Activated T-cell treated with anti-CD3 and anti-CD28 coated beads for 24 hours (primary cell): ENCODE measurements at places on chromosomes 2 and 18.

GRCh38 chr2:170267071-170267470 lies 89.1 kb downstream of the MYO3B start:
- no peak for DNase-seq

DNA sequence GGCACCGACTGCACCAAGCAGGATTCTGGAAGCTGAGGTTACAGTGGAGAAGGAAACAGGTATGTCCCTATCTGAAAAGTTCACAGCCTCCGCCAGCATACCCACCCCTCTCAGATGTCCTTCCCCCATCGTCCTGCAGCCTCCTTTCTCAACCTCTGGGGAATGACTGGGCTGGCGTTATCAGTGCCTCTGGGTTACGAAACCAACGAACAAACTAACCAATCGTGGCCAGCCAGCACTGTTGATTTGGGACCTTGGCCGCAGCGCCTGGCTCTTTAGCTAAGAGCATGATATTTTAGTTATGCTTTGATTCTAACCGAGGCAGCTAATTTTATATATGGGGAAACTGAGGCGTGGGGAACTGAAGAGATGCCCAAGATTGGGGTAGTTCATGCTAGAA lies 233.0 kb downstream of the TFCP2L1 start:
- no peak for DNase-seq

DNA sequence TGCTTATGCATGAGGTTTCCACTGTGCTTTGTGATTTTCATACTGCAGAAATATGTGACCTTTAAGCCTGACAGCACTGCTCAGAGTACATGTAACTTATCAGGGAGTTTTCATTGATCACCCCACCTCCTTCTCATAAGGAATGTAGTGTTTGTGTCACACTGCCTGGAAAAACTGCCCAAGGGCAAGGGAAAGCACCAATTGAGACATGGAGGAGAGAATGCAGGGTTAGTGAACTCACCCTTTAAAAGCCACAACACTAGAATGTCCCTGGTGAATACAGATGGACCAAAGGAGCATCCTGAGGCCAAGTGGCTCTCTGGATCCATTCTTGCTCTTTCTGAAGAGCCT lies 147.2 kb upstream of the SPATS2L start:
- no peak for DNase-seq

DNA sequence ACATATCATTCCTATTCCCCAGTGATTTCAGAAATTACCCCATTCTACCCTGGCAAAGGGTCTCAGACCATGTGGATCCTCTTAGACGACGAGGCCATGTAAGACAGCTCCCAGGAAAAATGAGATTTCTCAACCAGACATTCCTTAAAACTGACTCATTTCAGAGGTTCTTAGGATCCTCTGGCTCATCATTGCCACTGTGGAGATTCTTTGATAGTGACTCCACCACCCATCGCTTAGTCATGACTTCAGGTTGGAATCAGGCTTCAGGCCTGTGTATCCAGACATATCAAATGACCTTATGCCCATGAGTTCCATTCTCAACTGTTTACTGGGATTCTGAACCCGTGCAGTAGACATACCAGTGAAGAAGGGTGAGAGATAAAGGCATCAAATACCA lies 245.6 kb upstream of the TCF4 start:
- no peak for DNase-seq

DNA sequence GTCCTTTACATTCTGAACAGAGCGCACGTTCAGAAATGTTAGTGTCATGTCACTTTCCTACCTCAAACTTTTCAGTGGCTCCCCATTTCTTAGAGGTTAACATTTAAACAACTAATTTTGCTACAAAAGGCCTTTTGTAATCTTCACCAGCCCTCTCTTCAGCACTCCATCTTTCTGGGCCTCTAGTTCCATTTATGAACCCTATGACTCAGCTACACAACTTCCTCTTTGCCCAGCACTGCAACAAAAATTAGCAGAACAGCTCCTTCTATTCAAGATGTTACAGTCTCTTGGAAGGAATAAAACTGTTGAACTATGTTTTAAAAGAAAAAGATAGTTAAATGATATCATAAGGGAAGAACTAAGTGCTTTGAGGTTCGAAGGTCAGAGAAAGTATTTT lies 139.9 kb downstream of the VWC2L start:
- no peak for DNase-seq

DNA sequence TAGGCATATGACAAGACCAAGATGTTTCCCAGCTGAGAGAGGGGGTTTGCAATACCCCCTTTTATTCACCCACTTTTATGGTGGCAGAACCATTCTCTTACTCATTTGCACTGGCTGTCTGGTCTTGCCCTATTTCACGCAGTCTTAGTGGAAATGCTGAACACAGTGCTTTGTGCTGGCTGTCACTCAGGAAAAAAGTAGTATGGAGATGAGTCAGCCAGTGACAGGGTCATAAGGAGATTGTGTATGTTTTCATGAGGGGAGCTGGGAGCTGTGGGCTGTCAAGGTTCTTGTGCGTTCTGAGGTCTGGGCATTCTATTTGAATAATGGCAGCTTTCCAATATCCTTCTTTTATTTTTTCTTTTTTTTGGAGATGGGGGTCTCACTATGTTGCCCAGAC lies 10.9 kb upstream of the CNRIP1 start:
- DNase-seq = no peak

- no peak for DNase-seq
Measured at GRCh38 chr2:204713211-204713610, 167.9 kb downstream of the PARD3B start.

DNA sequence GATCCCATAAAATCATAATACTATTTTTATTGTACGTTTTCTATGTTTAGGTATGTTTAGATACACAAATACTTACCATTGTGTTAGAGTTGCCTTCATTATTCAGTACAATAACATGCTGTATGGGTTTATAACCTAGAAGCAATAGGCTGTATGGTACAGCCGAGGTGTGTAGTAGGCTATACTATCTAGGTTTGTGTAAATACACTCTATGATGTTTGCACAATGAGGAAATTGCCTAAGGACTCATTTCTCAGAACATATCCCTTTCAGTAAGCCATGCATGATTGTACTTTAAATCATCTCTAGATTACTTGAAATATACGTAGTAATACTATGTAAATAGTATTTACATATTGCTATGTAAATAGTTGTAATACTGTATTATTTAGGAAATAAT lies 156.7 kb downstream of the CDCA7 start:
- no peak for DNase-seq

GRCh38 chr2:27059141-27059820 lies 7.8 kb downstream of the AGBL5 start:
- DNase-seq = no peak

DNA sequence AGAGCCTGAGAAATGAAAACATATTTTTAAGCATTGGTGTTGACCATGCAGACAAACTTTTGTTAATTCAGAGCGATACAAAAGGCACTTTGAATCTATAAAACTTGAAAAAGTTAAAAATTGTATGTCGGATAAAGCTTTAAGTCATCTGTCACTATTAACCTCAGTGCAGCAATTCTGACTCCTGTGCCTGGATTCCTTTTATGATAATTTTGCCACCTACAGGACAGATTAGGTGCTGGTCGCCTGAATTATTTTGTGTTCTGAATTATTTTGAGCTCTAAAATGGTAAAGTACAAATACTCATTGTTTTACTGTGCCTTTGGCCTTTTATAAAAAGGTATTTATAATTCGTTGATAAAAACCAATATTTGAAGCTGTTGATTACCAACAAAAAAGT lies 19.4 kb upstream of the RNF138 start:
- no peak for DNase-seq

GRCh38 chr18:75314117-75314516 lies 103.5 kb downstream of the TSHZ1 start:
- DNase-seq = no peak

GRCh38 chr18:3481696-3482210 lies 31.8 kb downstream of the TGIF1 start:
- no peak for DNase-seq
